ENCODE measurements at places on chromosomes 2 and 18. TPM values are rescaled to one million over a fixed set of nuclear protein-coding genes. Genes with fewer than 3 reads are reported as not detected.

Gene HIBCH
- total RNA-seq, result 13.7 TPM

Gene CYTIP
- total RNA-seq, result 227 TPM

DNA sequence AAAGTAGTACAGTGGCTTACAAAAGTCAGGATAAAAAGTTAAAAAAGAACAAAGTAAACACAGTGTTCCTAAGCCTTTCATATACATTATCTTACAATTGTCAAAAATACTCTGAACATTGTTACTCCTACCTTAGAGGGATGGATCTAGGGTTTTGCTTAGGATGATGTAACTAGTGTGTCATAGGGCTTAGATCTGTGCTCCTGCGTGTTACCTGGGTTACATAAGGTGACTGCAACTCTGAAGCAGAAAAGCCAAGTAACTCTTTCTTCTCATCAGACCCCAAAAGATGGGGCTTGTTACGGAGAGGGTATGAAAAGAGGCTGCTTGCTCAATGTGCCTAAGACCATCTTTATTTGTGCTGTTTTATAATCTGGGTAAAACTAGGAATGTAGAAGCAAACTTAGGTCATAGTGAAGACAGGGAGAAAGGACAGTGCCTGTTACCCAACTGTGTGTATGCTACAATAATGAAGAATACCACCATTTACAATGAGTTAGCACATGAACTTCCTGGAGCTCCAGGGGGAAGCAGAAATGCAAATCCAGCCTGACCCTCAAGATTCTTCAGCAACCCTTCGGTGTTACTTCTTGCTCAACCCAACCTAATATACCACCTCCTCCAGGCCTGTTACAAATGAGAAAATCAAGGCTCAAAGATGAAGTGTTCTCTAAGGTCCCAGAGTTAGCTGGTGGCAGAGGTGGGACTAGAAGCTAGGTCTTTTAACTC lies 42.0 kb upstream of the STK17B start:
- peaks cover 43% of the 10 kb centered on the region for H3K36me3 ChIP-seq
- no peak for DNase-seq
- peaks cover 78% of the 10 kb centered on the region for H3K4me1 ChIP-seq
- H3K27ac ChIP-seq, result no peak overlapping the region

Gene IL36RN
- total RNA-seq, result not detected

Gene CDH7
- total RNA-seq, result not detected
